ENCODE measurements at places on chromosomes 4 and X.

DNA sequence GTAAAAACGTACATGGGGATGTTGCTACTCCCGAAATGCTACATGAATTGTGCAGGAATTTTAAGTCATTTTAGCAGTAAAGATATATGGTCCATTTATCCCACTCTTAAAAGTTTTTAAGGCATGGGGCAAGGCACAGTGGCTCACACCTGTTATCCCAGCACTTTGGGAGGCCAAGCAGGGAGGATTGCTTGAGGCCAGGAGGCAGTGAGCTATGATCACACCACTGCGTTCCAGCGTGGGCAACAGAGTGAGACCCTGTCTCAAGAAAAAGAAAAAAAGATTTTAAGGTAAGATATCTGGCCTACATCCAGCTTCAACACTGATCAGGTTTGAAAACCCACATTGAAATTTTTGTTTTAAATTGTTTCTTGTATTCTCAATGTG, 1.2 kb upstream of the SEC24D start:
- no peak for DNase-seq

- DNase-seq = no peak
Measured at GRCh38 chrX:13433298-13433605, 113.4 kb upstream of the ATXN3L start.

DNA sequence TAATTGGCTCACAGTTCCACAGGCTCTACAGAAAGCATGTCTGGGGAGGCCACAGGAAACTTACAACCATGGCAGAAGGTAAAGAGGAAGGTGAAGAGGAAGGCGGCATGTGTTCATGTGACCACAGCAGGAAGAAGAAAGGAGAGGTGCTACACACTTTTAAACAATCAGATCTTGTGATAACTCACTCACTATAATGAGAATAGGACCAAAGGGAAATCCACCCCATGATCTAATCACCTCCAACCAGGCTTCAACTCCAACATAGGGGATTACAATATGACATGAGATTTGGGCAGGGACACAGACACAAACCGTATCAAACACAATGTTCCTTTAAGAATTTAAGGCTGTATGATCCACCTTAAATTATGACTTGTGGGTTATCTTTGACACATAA, 10.5 kb upstream of the PGM2 start:
- no peak for DNase-seq

DNA sequence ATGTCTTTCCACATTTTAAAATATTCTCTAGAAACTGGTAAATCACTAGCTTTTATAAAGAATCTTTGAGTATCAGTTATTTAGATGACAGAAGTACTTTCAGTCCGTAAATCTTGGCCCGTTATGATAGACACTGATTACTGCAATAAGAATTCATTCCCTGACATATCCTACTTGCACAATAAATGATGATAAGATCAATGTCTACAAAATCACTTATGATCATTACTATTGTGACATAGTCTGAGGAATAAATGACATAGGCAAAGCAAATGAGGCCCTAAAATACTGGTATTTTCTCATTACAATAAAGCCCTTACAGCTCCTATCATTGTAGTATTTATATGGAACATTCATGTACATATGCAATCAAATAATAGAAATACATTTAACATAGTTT, 6.6 kb upstream of the PDCL2 start:
- no peak for DNase-seq

GRCh38 chr4:26105815-26106699, 192.0 kb downstream of the SMIM20 start:
- DNase-seq = no peak

GRCh38 chr4:101115887-101116286, 231.4 kb downstream of the PPP3CA start:
- no peak for DNase-seq
